HFFc6 (cell line): ENCODE measurements at places on chromosomes 12 and 14. TPM values are rescaled to one million over a fixed set of nuclear protein-coding genes. Genes with fewer than 3 reads are reported as not detected.

DNA sequence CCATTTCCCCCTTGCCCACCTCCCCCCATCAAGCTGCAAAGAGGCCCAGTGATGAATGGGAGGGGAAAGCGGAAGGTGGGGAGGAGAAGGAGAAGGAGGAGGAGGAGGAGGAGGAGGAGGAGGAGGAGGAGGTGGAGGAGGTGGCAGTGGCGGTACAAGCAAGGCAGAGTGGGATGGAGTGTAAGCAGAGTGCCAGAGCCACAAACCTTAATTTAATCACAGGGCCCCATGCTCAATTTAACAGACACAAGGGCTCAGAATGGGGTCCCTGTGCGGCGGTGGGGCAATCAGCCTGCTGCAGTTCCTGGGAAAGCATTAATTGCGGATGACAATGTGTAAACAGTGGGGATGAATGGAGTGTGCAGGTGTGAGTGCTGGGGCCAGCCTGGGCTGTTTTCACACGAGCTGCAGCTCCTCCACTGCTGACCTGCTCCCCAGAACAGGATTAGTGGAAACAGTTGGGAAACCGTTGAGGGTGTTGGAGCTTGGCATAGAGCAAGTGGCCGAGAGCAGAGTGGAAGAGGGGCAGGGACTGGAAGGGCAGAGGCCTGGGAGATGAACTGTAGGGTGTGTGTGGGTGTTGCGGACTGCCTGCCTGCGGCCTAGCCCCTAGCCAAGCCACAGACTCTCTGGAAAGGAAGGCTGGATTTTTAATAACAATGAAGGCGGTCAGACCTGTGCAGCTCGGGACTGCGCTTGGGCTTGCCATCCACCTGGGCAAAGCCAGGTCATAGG lies 36.4 kb upstream of the SMOC1 start:
- no peak for DNase-seq

DNA sequence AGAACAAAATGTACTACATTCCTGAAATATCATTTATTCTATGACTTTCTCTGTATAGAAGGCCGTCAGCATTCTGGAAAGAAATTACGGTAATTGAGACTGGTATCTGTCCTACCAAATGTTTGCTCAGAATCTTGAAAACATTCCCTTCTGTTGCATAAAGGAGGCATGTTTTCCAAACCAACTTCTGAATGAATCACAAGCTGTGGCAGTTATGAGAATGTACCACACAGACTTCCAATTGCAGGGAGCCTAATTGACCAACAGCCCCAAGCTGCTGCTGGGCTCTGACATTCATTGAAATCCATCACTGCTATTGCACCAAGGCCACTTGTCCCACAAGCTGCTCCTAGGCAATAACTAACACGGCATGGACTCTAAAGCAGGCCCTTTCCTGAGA lies 185.3 kb upstream of the CCDC196 start:
- no peak for DNase-seq

DNA sequence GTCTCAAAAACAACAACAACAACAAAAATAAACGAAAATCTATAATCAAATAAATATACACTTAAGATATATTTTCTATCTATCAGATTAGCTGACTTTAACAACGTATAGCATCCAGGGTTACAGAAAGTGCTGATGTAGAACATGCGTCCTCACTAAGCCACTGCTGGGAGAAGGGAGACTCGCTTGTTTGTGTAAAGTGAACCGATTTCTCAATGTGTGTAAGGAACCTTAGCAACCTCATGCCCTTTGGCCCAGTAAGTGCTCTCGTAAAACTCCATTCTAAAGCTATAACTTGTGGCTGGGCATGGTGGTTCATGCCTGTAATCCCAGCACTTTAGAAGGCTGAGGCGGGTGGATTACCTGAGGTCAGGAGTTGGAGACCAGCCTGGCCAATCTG lies 23.8 kb downstream of the NFKBIA start:
- no peak for DNase-seq

DNA sequence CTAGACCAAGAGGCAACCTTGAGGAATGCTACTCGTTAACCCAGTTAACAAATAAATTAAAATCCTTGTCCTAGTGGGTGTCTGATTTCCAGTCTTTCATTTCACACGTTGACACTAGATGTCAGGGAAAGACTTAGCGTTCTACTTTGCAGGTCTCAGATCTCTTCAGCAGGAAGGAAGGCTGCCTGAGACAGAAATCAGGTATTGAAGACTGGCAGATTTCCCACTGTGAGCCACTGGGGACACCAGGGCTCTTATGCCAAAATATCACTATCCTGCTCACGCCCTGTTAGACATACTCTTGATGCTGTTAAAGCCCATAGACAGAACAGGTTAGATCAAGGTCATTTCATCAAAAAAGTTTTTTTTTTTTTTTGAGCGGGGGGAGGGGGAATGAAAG lies 33.0 kb downstream of the EMP1 start:
- DNase-seq = no peak

- DNase-seq = no peak
These were observed 830 bp upstream of the MIS18BP1 start for GRCh38 chr14:45253754-45254310.

GRCh38 chr12:24840046-24840800 lies 108.7 kb downstream of the BCAT1 start:
- no peak for DNase-seq

- DNase-seq = no peak
These were observed 342.4 kb upstream of the FLRT2 start for GRCh38 chr14:85187521-85187920.

- DNase-seq = no peak
These were observed 496.3 kb downstream of the NRXN3 start for GRCh38 chr14:78666336-78667056.

- DNase-seq = peak; percentile 31
These were observed 21.5 kb upstream of the PTPRQ start for GRCh38 chr12:80422550-80422949.

DNA sequence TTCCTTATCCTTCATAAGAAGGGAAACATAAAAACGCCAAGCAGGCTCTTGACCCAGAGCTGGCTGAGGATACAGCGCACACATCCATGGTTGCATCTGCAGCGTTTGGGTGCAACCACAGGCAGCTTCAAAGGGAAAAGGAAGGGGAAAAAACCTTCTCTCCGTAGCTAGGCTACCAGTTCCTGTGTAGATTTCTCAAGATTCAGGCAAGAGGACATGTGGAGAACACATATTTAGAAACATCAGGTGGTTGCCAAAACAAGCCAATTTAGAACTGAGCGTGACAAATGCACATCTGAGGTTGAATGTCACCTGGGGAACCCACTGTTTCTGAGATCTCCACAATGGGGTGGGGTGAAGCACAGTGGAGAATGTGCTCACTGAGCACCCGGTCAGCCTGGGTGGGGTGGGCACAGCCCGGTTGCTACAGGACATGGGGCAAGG lies 78.3 kb upstream of the BDKRB2 start:
- DNase-seq = no peak

DNA sequence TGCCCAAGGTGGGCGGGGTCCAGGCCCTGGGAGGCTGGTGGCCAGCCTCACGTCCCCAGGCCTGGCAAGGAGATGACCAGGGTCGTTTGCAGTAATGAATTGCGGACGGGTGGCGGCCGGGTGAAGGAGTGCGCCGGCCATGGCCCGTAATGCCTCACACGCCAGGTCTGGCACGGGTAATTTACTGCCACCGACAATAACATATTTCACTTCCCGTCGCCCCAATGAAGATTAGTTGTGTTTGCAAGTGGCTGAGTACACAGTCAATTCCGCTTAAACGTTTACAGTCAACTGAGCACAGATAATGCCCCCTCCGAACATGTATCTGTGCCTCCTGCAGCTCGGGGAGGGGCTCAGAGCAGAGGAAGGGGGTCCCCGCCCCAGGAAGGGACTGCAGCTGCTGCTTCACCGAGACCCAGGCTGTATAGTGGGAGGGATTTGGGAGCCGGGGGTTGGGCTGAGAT lies 48.3 kb downstream of the MVK start:
- DNase-seq = no peak

GRCh38 chr12:1878214-1878613 lies 40.2 kb downstream of the CACNA2D4 start:
- DNase-seq = no peak

DNA sequence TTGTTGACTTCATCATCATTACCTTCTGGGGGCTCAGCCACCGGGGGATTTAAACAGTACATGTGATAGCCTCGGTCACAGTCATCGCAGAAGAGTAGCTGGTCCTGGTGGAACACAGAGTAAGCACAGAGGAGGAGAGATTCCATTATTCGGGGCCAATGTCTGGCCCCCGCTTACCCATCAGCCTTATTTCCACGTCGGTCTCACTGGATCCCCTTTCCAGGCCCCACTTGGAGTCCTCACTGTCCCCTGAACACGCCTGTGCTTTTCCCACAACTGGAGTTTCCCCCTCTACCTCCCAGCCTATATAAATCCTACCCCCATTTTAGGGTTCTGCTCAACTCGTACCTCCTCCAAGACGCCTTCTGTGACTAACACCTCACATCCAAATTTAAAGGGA lies 274.0 kb downstream of the DPF3 start:
- no peak for DNase-seq

- no peak for DNase-seq
These were observed 11.7 kb downstream of the HSP90AA1 start for GRCh38 chr14:102075155-102075554.

- peak; percentile 54 for DNase-seq
These were observed 40.5 kb downstream of the KCNA5 start for GRCh38 chr12:5083955-5084849.

GRCh38 chr12:32549675-32550079 lies 129.4 kb upstream of the DNM1L start:
- peak; percentile 18 for DNase-seq

- DNase-seq = no peak
These were observed 231.7 kb downstream of the KCNC2 start for GRCh38 chr12:74977832-74978481.

GRCh38 chr12:24360907-24361306 lies 411.4 kb upstream of the SOX5 start:
- DNase-seq = no peak

GRCh38 chr12:98295681-98296080 lies 219.7 kb upstream of the TMPO start:
- DNase-seq = no peak

- no peak for DNase-seq
These were observed 168.7 kb downstream of the CFAP54 start for GRCh38 chr12:96658075-96658474.

DNA sequence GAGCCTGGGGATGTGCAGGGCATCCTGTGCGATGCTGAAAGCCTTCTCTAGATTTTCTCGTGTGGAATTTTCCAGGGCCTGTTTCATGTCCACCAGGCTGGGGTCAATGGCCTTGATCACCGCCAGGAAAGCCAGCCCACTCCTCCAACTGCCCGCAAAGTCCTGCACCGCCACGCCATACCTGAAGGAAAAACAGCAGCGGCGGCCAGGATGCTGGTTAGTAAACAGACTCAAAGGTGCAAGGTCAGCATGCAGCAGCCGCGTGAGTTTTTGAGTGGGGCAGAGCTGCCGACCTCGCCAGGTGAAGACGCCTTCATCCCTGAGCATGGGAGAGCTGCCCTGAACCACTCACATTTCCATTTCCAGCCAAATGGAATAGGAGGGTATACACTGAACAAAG lies 53.4 kb upstream of the DICER1 start:
- no peak for DNase-seq

- no peak for DNase-seq
These were observed 54.5 kb downstream of the TRPV4 start for GRCh38 chr12:109778684-109779083.

GRCh38 chr12:30519535-30519934 lies 176.1 kb downstream of the IPO8 start:
- no peak for DNase-seq

DNA sequence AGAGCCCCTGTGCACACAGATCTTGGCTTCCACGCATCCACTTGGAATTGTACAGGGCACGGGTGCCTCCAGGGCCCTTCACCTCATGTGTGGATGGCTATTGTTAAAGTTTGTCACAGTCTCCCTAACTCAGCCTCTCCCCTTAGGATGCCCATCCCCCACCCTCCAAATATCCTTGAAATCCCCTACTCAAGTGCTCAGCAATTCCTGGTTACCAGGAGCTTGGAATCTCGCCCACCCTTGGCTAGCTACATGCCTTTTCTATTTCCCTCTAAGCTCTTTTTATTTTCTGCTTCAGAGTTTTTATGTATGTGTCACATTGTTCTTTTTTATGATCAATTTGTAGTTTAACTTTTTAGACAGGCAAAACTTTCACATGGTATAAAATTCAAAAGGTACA lies 13.0 kb upstream of the NR1H4 start:
- no peak for DNase-seq

Gene STAB2
- not detected in 3 replicates for total RNA-seq

Gene TPPP2
- not detected in 3 replicates for total RNA-seq

Gene REM2
- 0.12 to 0.14 TPM in 2 of 3 replicates, not detected in the other for total RNA-seq

Gene PLEKHA5
- 16.5 and 19.0 TPM in 2 replicates for total RNA-seq

Gene RASSF3
- 16.9 and 20.4 TPM in 2 replicates for total RNA-seq

Gene KERA
- not detected in 2 replicates for total RNA-seq

Gene TAS2R50
- total RNA-seq = 0.32 TPM in 1 of 3 replicates, not detected in the others
